ENCODE measurements at places on chromosomes 4 and X. TPM values are rescaled to one million over a fixed set of nuclear protein-coding genes. Genes with fewer than 3 reads are reported as not detected.

AR gene
- 3.5 TPM for total RNA-seq

GBA3 gene
- total RNA-seq, result not detected

ZCCHC13 gene
- total RNA-seq, result not detected

FGF13 gene
- not detected for total RNA-seq

MAPK10 gene
- total RNA-seq, result 0.50 TPM

SLC49A3 gene
- total RNA-seq, result 0.10 TPM

VCX gene
- not detected for total RNA-seq

TMEM271 gene
- not detected for total RNA-seq

NSG1 gene
- total RNA-seq, result 0.96 TPM

CFP gene
- 0.45 TPM for total RNA-seq

CENPC gene
- 4.1 TPM for total RNA-seq

NXF2 gene
- not detected for total RNA-seq

S100G gene
- not detected for total RNA-seq

BEND2 gene
- total RNA-seq, result not detected

ANK2 gene
- total RNA-seq, result 0.84 TPM

IL3RA gene
- total RNA-seq, result 0.31 TPM

Data from A549 treated with CpdA at 1 μM for 4 hours (cell line).